ENCODE measurements at places on chromosomes 12 and 14. TPM values are rescaled to one million over a fixed set of nuclear protein-coding genes. Genes with fewer than 3 reads are reported as not detected.

DNA sequence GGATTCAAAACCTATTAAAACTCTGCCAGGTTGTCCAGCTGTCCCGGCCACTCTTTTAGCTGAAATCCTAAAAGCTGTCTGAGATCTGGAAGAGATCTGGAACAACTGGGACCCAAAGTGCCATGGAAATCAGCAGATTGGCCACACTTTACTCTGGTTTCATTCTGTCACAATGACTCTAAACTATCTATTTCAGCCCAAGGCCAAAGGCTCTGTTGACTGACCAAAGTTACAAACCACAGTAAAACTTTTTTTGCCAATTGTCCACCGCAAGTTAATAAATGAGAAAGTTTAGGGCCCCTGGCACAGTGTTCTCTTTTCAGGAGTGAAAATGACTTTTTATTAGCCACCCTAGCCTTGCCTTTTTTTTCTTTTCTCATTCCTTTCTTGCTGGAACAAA lies 113.4 kb upstream of the CPM start:
- no peak for DNase-seq

GRCh38 chr14:55579724-55580469 lies at the start of gene KTN1:
Gene KTN1, plus strand, starts transcription at chr14:55580207. Its CDS starts 31,842 bp downstream, at chr14:55612049.
- DNase-seq: no peak

DNA sequence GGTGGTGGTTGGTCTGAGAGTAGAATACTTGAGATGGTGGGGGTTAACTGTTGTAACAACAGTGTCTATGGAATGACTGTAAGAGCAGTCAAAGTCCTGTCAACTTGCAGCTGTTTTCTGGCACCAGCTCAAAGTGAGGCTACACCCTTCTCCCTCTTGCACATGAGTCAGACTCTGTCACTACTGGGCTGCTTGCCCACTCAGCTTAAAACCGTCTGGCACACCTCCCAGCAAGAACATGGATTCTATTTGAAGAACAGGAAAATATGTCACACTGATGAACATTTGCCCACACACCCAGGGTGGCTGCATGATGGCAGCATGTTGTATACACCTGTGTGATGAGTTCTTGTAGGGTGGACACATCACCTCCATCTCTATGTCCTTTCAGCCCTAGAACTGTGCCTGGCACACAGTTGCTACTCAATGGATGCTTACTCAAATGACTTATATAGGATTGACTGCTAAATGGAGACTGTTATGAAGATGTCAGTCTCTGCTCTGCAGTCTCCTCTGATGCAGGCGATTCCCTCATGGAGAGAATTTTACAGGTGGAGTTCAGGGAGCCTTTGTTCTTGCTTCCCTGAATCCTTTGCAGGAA lies 19.3 kb upstream of the SERPINA6 start:
- DNase-seq: no peak

DNA sequence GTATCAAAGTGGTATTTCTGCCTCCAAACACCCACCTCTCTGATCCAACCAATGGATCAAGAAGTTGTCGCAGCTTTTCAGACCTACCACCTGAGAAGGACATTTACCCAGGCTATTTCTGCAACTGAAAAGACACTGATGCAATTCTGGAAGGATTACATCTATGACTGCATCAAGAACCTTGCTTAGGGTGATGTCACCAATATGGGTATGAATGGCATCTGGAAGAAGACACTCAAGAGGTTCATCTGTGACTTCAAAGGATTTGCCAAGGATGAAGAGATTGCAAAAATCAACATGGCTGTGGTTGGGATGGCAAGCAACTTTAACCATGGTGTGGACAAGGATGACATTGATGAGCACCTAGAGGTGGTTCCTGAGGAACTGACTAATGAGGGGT lies 154.2 kb downstream of the PCNX1 start:
- no peak for DNase-seq

KLHDC1 gene
- 1.3 TPM for total RNA-seq
